Gastrocnemius medialis (tissue), 4 donors: ENCODE measurements at places on chromosomes 16 and 17. TPM values are rescaled to one million over a fixed set of nuclear protein-coding genes. Genes with fewer than 3 reads are reported as not detected.

GRCh38 chr17:51908841-51909537 lies 249.5 kb downstream of the CA10 start:
- DNase-seq = no peak

GRCh38 chr17:66508896-66509844 lies 206.8 kb downstream of the PRKCA start:
- peak; percentile 19 for DNase-seq

GRCh38 chr16:20674684-20675487 lies 22.6 kb downstream of the ACSM1 start:
- no peak for DNase-seq

- no peak for DNase-seq
These were observed 260.1 kb upstream of the C16orf82 start for GRCh38 chr16:26806657-26807056.

DNA sequence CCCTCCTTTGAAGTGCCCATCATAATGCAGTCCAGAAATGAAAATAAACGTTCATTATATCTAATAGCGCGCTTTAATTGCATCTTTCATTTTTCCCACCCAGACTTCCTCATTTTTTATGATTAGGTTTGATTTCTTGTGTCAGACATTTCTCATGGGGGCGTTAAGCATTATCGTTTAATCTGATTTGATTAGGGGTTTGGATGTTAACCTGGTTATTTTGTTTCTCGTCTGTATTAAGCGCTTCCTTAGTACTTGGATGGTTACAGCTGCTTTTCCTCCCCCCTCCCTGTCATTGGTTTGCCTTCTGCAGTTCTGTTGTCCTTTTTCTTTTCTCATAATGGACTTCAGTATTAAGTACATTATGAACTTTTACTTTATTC lies 540 bp downstream of the MFSD11 start:
- DNase-seq = no peak

The CYGB gene
- total RNA-seq = 13.1 TPM
